ENCODE measurements at places on chromosomes 16 and 17.

DNA sequence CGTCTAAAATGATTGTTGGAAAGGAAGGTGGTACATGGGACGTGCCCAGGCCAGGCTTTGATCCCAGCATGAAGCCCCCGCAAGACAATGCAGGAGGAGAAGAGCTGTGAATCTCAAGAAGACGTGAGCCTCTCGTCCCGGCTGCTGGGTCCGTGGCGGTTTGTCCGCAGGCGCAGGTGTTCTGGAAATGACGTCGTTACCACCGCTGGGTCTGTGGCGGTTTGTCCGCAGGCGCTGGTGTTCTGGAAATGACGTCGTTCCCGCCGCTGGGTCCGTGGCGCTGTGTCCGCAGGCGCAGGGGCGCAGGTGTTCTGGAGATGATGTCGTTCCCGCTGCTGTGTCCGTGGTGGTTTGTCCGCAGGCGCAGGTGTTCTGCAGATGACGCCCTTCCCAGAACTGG, 14.1 kb downstream of the SPG7 start:
- no peak for DNase-seq

- DNase-seq, result peak; percentile 33
Observed at GRCh38 chr17:42188749-42189650, 3.7 kb upstream of the HCRT start.

- DNase-seq, result peak; percentile 95
Observed at GRCh38 chr17:18225121-18225641, at the start of gene LLGL1. LLGL1 (plus strand) TSS chr17:18225635; CDS start chr17:18225683, 48 bp downstream.

DNA sequence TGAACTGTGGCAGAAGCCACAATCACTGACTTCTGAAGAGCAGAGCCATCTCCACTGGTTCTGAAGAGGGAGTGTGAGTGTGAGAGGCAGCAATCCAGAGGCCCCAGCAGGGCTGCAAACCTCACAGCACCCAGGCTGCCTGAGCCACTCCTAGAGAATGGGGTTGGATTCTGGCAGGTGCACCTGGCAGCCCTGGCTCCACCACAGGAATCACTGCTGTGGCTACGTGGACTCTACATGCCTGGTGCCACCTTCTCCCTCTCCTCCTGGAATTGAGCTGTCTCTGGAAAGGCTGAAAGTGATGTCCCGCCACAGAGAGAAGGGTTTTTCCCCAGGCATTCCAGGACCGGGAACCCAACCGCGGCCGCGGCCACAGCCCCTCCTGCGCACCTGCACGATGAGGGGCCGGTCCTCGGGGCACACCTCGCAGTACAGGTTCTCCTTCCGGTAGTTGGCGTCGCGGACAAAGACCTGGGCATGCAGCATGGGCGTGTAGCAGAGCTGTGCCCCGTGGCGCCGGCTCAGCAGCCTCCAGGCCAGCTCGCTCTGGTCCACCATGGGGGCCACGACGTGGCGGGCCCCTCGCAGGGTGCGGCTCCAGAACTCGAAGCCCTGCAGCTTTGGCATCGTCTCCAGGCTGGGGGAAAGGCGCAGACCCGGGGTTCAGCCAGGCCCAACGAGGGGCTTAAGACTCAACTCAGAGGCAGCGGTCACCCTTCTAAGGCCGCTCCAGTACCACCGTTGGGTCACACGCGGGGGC, 991 bp downstream of the DUS1L start:
- no peak for DNase-seq

DNA sequence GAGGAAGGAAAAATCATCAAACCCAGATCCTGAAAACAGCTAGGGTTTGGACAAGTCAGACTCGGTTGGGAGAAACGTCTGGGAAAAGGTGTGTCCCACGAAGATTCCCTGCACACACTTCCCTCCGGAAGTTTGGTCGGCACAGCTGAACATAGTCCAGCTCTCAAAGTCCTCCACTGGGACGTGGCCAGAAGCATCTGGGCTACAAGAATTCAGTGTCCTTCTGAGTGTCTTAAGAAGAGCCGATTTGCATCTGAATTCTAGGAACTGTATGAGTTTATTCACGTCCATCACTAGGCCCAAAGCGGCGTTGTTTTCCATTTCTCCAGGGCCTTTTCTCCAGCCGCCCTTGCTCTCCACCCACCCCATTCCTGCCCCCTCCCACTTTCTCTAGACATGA, 109.1 kb downstream of the C17orf67 start:
- DNase-seq, result no peak

All from CD4-positive, alpha-beta T cell treated with Interleukin-15 for 1 hour (primary cell).